ENCODE measurements at places on chromosomes 16 and 17.

DNA sequence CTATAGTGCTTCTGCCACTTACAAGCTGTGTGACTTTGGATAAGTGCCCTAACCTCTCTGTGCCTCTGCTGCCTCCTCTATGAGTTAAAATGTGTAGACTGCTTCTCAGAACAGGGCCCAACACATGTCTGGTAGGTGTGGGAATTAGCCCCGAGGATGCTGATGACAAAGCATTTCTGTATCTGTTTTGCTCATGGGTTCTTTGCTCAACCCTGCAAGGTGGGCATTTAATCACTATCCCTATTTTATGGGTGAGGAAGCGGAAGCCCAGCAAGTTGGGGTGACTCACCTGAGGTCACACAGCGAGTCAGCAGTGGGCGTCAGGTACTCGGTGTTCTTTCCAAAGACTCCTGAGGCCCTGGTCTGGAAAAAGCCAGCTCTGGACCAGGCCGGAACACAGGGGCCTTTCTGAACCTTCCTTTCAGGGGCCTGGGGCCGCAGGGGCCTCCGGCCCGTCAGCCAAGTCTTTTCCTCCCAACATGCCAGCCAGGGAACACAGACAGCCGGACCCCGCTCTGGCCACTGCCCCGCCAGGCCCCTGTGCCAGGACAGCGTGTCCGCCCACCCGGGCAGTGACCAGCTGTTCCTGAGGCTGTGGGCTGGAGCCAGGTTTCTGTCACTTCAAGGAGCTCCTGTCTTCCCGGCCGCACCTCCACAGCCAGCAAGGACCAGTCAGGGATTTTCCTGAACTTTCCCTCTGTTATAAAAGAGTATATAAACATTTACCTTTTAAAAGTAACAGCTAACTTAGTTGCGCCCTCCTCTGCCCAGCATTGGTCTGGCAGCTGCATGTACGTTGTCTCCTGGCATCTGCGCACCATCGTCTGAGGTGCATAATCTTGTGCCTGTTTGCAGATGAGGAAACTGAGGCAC is 62.5 kb downstream of the SREBF1 start:
- peak; percentile 11 for DNase-seq

- no peak for DNase-seq
Observed at GRCh38 chr16:4053301-4053845, 62.9 kb downstream of the ADCY9 start.

- DNase-seq: no peak
Observed at GRCh38 chr17:72110231-72110941, 10.4 kb upstream of the SOX9 start.

- no peak for DNase-seq
Observed at GRCh38 chr17:62999736-63000135, 33.7 kb downstream of the TANC2 start.

GRCh38 chr17:62098623-62099231 is 33.6 kb upstream of the MED13 start:
- DNase-seq: no peak

DNA sequence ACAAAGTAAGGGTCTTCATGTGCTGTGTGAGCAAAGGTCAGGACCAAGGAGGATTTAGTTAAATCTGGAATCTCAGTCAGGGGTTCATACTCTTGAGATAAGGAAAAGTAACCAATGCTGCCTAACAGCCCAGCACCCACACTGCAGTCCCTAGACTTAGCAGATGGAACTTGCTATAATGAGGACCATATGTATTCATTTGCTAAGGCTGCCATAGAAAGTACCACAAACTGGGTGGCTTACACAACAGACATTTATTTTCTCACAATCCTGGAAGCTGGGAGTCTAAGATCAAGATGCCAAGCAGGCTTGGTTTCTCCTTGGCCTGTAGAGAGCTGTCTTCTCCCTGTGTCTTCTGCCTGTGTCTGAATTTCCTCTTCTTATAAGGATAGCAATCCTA is 20.8 kb downstream of the ZP2 start:
- DNase-seq: no peak

GRCh38 chr17:76578376-76578775 is 7.3 kb downstream of the ST6GALNAC2 start:
- no peak for DNase-seq

GRCh38 chr17:63780507-63780906 is 6.5 kb downstream of the DDX42 start:
- DNase-seq: no peak

GRCh38 chr16:57383276-57384247 is 11.3 kb downstream of the CX3CL1 start:
- DNase-seq: peak; percentile 29

GRCh38 chr17:82193520-82194220 is 19.0 kb downstream of the CCDC57 start:
- DNase-seq: no peak

DNA sequence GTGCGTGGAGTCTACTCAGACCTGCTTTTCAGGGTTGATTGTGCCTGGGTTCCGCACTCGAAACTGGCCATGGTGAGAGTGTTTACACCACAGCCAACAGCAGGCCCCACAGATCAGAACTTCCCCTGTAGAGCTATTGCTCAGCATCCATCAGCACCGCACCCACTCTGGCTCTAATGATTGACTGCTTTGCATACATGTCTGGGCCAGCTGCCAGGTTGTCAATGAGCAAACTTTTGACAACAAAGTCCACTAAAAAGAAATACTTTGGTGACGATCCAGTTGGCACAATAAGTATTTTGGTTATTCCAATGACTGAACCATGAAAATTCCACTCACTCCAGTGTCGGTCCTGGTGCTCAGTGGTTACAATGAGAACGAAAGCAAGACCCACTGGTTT is 190.7 kb downstream of the FOXL1 start:
- peak; percentile 84 for DNase-seq

DNA sequence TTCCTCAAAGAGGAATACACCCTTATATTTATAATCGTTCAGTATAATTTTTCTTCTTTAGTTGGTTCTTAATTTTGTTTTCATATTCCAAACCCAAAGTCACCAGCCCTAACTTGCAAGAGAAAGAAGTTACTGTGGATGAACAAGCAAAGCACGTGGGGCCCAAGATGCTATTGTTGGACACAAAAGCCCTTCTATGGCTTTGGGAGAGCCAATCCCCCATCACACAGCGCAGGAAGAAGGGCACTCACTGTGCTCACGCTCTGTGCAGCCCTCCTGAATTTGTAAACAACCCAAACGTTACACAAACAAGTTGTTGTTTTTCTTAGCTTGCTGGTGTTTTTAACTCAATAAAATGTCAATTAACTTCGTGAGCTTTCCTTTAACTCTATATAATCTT is 22.5 kb downstream of the SPPL2C start:
- DNase-seq: no peak

DNA sequence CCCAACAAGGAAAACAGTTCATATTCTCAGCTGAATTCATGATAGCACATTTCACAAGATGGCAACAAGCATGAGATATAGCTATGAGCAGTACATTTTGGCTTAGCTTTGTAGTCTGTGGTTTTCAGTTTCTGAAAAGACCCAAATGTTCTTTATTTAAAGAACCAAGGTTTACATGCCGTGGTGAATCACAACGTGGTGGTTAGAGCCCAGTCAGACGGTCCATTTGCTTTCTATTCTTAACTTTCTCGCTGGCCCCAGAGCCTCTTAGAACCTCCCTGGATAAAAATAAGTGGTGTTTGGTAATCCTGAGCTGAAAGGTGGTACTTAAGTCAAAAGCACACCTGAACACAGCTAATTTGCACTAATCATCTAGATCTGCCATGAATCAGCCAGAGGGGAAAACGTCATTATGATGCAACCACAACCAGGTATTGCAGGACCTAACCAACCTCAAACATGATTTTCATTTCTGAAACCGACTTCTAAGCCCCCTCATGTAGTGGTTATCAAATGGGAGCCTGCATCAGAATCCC is 18.6 kb upstream of the HAPSTR1 start:
- peak; percentile 65 for DNase-seq

DNA sequence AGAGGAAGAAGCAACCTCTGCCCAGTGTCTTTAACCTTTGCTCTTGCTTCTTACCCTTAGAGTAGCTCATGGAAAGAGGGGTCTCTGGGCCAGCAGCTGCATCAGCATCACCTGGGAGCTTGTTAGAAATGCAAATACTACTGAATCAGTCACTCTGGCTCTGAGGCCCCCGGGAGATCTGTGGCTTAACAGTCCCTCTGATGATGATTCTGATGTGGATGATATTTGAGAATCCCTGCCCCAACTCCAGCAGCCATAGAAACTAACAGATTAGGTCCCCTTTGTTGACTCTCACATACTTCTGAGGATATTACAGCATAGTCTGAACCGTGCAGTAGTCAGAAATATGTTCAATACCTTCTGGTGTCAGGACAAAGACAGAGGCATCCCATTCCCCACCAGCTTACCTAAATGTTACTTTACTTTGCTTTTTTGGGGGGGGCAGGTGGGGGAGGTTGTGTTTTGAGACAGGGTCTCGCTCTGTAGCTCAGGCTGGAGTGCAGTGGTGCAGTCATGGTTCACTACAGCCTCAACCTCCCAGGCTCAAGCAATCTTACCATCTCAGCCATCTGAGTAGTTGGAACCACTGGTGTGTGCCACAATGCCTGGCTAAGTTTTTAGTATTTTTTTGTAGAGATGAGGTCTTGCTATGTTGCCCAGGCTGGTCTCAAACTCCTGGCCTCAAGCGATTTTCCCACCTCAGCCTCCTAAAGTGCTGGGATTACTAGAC is 220.1 kb downstream of the CCDC182 start:
- no peak for DNase-seq

DNA sequence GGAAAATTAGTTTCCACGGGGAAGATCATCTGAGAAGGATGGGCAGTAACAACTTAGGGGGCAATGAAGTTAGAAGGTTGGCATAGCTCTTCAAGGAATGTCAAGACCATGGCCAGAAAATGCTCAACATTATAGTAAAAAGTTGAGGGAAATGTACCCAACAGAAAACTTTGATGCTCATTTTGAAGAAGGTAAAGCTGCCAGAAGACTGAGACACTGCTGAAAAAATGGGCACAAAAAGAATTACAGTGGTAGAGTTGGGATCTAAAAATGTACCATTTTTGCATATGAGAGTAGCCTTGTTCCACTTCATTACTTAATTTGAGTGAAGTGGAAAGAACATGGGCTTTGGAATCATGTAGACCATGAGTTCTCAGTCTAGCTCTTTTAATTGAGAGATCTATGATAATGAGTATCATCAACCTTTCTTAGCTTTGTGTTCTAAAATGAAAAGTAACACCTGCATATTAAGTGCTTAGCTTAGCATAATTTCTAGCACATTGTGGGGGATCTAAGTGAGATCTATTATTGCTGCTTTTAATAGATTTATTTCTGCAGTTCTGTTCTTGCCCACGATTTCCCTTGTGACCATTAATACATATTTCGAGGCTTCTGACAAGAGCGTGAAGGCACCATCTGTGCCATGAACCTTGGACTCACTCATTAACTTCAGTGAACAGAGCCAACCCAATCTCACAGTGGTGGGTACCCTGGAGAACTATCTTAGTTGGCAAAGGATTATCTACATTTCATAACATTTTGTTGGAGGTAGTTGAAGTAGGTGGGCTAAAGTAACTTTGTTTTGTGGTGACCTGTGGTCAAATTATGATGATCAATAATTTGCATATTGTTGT is 3.0 kb downstream of the NACA2 start:
- no peak for DNase-seq

GRCh38 chr16:11183035-11183812 is 72.8 kb downstream of the SOCS1 start:
- no peak for DNase-seq

GRCh38 chr16:87132361-87133014 is 184.7 kb downstream of the C16orf95 start:
- DNase-seq: no peak

GRCh38 chr17:17491031-17491471 is 5.1 kb downstream of the RASD1 start:
- no peak for DNase-seq

DNA sequence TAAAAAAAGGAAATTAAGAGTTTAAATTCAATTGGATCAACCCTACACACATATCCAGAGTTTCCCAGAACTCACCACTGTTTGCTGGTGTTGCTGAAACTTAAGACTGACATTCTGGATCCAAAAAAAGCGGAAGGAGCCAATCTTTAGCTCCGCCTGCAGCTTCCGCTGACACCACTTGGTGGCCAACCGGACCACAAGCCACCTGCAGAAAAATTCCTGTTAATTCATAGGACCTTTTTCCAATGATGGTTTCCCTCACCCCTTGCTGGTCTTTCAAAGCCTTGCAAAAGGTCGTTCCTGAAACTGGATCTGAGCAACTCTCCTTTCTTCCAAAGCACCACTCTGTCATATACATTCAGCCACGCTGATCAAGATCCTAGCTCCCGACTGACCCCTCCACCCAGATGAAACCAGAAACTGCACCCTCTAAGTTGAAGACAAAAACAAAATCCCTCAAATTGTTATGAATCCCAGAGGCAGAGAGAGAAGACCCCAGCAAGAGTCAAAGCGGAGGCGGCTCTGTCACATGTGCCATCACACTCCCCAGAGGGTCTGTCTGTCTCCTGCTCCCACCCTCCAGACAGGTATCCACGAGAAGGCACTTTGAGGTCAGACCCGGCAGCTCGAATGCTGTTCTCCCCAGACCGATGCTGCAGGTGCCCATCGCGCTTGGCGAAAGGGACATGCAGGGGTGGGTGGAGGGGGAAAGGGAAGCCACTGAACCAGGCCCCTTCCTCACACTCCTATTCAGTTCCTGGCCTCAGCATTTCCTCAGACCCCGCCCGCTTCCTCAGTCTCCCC is 773 bp downstream of the BLTP2 start:
- peak; percentile 29 for DNase-seq

GRCh38 chr16:89600427-89600826 is 13.0 kb upstream of the DPEP1 start:
- no peak for DNase-seq

- no peak for DNase-seq
Observed at GRCh38 chr17:15955793-15956541, 11.0 kb downstream of the ADORA2B start.

GRCh38 chr17:60959011-60959410 is 281.4 kb downstream of the BCAS3 start:
- no peak for DNase-seq

DNA sequence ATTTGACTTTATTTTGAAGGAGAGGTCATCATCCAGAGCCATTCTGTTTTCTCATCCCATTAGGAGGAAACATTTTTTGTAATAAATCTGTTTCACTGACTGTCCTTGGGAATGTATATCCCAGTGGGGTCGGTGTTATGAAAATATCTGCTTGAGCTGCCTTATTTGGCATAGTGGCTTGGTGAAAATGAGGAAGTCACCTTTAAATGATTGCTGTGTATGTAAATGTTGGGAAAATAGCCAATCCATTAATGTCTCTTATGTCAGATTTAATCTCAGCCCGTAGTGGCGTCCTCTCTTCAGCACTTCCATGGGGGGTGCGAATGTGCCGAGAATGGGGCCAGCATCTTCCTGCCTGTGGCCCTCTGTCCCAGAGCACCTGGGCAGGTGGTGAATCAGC is 57.6 kb downstream of the BANP start:
- DNase-seq: no peak

Measured in RCC 7860 (cell line).